Activated CD4-positive, alpha-beta T cell treated with anti-CD3 and anti-CD28 coated beads for 1 hour (primary cell): ENCODE measurements at places on chromosomes 1 and 21.

DNA sequence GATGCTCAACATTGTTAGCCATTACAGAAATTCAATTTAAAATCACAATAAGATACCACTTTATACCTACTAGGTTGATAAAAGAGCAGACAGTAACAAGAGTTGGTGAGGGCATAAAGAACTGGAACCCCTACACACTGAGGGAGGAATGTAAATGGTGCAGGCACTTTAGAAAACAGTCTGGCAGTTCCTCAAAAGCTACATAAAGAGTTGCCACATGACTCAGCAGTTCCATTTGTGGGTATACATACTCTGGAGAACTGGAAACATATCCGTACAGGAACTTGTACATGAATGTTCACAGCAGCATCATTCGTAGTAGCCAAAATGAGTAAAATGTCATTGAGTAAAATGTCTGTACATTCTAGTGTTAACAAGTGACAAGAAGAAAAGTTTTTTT is 17.0 kb downstream of the NSL1 start:
- DNase-seq = no peak

DNA sequence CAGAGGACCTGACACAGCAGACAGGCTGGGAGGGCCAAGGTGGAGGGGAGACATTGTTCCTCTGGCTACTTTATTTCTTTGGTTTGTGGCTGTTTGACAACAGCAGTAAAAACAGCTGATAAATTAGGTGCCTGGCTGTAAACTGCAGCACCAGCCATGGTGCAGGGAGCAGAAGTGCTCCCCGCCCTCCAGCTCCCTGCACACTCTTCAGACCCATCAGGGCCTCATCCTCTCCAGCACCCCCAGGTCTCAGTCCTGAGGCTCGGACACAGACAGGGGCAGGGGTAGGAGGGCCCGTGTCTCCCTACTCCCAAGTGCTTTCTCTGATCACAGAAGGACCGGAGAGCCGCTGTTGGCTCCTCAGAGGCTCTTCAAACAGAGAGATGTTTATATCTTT is 17.7 kb upstream of the LRRN2 start:
- DNase-seq = no peak

GRCh38 chr21:39079617-39080016 is 103.6 kb downstream of the PSMG1 start:
- no peak for DNase-seq

DNA sequence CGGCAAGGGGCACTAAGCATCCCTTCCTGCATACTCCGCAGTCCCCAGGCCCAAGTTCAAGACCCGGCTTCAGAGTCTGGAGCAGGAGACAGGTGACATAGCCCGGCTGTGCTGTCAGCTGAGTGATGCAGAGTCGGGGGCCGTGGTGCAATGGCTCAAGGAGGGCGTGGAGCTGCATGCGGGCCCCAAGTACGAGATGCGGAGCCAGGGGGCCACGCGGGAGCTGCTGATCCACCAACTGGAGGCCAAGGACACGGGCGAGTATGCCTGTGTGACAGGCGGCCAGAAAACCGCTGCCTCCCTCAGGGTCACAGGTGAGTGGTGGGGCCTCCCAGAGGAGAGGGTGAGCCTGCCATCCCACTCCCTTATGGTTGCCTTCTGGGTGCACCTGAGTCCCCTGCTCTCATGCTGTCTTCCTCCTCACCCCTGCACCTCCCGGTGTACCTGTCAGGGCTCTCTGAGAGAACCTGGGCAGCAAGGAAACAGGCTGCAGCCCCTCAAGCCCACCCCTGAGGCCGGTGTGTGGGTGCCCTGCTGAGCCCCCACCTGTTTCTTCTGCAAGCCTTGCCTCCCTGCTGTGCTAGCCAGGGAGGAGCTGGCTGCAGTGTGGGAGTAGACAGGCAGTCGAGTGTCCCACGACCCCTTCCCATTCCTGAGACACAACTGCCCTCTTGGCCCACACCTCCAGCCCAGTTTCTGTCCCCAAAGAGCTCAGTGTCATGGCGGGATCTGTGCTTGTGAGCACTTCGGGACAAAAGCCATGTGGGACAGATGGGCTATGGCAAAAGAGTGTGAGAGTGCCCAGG is 99.2 kb downstream of the TRIM11 start:
- DNase-seq = no peak

DNA sequence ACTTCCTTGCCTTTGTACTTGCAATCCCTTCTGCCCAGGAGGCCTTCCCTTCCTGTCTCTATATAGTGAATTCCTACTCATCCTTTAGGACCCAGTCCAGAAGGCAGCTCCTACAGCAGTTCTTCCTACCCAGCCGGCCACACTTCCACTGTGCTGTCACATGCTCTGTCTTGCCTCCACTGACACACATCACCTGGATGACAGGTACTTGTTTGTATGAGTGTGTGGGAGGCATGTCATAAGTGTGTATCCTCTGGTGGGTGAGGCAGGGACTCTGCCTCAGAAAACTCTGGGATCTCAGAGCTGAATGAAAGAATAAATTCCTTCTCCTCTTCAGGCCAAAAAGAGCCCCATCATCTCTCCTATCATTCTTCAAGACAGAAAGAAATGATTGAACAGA is 5.1 kb upstream of the OSCP1 start:
- no peak for DNase-seq

- no peak for DNase-seq
Observed at GRCh38 chr1:3323021-3323795, 131.3 kb upstream of the ARHGEF16 start.

DNA sequence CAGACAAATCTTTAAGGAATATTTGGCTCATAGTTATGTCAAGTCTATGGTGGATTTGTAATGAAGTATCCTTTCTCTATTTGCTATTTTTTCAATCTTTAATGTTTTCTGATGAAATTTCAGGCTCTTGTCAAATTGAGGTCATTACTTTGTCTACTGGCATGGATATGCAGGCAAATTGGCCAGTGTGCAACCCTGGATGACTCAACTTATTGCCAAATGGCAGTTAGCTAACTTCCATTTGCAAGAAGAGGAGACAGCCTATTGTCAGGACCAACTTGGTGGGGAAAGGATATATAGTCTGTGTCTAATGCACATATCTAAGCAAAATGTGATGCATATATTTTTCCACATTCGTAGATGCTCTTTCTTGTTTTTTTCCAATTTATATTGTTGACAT is 530.5 kb downstream of the PTBP2 start:
- DNase-seq = no peak

DNA sequence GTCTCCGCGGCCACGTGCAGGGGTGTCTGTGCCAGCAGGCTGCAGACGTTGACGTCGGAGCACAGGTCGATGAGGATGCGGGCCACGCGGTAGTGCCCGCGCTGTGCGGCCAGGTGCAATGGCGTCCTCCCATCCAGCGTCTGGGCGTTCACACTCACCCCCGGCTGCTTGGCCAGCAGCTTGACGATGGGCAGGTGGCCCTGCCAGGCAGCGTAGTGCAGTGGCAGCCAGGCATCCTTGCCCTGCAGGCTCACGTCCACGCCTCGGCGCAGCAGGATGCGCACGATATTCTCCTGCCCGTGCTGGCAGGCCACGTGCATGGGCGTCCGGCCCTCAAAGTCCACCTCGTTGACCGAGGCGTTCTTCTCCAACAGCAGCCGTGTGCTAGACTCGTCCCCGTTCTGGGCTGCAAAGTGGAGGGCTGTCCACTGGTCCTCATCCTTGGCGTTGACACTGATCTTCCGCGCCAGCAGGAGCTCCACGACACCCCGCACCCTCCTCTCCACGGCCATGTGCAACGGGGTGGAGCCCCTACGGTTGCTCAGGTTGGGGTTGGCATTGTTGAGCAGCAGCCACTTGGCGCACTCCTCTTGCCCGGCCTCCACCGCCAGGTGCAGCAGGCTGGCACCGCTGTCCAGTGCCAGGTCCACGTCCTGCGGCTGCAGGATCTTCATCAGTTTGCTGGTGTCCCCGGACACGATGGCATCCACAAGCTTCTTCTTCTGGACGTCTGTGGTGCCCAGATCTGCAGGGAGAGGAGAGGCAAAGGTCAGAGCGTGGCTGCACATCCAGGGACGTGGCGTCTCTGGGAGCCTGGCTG is 25.4 kb downstream of the RIPK4 start:
- DNase-seq = no peak

DNA sequence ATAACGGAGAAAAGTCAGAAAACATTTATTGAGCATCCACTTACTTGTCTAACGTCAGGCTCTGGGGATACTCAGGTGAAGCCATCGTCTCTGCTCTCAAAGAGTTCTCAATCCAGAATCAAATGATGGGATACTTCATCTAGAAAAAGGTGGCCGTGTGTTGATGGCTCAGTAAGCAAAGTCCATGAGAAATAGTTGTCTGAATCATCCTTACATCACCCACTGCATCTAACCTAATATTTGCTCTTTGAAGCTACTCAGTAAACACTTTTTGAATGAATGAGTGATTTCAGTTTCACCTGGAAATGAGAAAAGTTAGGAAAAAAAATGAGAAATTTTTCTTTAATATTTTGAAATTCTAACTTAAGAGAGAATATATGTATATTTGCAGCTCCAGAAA is 155.3 kb upstream of the PKN2 start:
- no peak for DNase-seq

- no peak for DNase-seq
Observed at GRCh38 chr1:54857746-54858561, 29.0 kb downstream of the DHCR24 start.

DNA sequence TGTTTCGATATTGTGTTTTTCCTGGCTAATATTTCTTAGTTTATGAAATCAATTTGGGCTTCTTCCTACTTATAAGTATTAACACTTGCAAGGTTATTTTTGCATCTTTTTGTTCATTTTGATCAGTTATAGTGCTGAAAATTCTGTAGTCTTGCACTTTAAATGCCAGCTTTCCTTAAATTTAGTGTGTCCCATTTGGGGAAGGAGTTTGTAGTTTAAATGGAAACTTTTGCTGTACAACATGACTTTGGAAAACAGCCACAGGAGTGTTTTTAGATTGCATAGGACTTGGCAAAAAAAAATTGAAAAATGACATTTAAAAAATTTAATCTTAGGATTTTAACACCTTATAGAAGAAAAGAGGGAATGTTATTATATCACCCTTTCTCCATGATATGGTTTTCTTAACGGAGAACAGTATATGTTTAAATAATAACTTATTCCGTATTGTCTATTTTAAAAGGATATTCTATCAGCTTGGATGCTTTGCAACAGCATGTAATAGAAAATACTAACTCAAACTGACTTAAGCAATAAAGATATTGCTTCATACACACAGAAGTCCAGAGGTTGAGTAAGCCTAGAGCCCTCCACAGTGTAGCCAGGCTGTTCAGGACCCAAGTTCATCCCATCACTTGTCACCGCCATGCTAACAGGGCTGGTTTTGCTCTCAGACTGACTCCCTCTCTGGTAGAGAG is 53.8 kb downstream of the LYPLAL1 start:
- DNase-seq = no peak

GRCh38 chr1:164706606-164706987 is 147.6 kb downstream of the PBX1 start:
- DNase-seq = no peak

GRCh38 chr1:43653339-43653738 is 3.4 kb downstream of the KDM4A start:
- no peak for DNase-seq
